ENCODE measurements at places on chromosomes 5 and 9. TPM values are rescaled to one million over a fixed set of nuclear protein-coding genes. Genes with fewer than 3 reads are reported as not detected.
A peak's percentile ranks its signal among the peaks of the same experiment; 100 is the strongest.

DNA sequence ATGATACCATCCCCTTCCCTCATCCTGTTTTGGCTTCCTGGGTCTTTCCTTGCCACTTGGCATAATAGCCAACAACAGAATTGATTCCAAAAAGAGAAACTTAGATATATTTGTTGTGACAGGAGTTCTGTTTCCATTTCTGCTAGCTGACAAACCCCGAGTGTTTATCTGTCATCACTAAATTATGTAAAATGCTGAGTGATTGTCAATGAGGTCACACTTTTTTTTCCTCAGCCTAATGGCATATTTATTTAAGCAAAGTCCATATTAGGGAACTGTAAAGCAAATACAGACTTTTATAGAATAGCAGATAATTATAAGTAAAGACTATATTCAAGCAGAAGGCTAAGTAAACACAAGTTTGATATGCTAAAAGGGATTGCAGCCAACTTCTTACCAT, 64.0 kb downstream of the RGS7BP start:
- no peak overlapping the region for H3K27ac ChIP-seq
- no peaks in the 10 kb centered on the region for H3K27me3 ChIP-seq
- DNase-seq, result no peak
- H3K4me3 ChIP-seq, result no peak overlapping the region
- H3K36me3 ChIP-seq, result no peaks in the 10 kb centered on the region

GRCh38 chr5:107565791-107566767, 104.7 kb downstream of the EFNA5 start:
- DNase-seq, result no peak
- H3K36me3 ChIP-seq, result no peaks in the 10 kb centered on the region
- H3K27ac ChIP-seq, result no peak overlapping the region
- H3K4me1 ChIP-seq, result peaks cover 6% of the 10 kb centered on the region
- H3K27me3 ChIP-seq, result no peaks in the 10 kb centered on the region

Gene S1PR3
- polyA plus RNA-seq, result 0.07 TPM

- no peaks in the 10 kb centered on the region for H3K27me3 ChIP-seq
- no peak overlapping the region for H3K4me3 ChIP-seq
- H3K27ac ChIP-seq, result no peak overlapping the region
- peaks cover 5% of the 10 kb centered on the region for H3K4me1 ChIP-seq
- peaks cover 15% of the 10 kb centered on the region for H3K36me3 ChIP-seq
- no peak for DNase-seq
Measured at GRCh38 chr5:94705427-94705826, 87.0 kb downstream of the SLF1 start.

DNA sequence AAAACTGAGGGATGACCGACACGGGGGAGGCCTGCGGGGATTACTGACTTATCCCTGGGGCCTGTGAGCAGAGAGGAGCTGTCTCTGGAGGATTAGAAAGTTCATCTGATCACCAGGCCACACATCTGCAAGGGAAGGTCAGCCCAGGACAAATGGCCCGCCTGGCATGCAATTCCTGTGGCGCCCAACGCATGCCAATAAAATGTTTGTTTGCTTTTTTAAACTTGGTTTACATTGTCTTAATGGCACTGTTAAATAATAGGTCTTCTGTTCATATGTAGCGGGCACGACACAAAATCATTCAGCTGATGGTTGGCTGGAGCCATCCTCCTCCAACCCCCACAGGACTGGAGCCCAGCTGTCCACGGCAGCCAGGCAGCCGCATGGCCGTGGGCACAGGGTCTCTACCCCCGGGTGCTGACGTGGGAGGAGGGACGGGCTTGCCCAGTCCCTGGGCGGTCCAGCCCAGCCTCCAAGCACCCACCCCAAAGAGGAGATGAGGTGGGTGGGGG, 41.0 kb upstream of the SLC12A7 start:
- peak overlapping the region; percentile 71 for H3K27ac ChIP-seq
- no peaks in the 10 kb centered on the region for H3K27me3 ChIP-seq
- H3K4me1 ChIP-seq, result peaks cover 48% of the 10 kb centered on the region

Gene NRG2
- polyA plus RNA-seq, result 0.09 TPM

Gene SHISAL2B
- polyA plus RNA-seq, result not detected
